ENCODE measurements at places on chromosomes 6 and 20.
A peak's percentile ranks its signal among the peaks of the same experiment; 100 is the strongest.

DNA sequence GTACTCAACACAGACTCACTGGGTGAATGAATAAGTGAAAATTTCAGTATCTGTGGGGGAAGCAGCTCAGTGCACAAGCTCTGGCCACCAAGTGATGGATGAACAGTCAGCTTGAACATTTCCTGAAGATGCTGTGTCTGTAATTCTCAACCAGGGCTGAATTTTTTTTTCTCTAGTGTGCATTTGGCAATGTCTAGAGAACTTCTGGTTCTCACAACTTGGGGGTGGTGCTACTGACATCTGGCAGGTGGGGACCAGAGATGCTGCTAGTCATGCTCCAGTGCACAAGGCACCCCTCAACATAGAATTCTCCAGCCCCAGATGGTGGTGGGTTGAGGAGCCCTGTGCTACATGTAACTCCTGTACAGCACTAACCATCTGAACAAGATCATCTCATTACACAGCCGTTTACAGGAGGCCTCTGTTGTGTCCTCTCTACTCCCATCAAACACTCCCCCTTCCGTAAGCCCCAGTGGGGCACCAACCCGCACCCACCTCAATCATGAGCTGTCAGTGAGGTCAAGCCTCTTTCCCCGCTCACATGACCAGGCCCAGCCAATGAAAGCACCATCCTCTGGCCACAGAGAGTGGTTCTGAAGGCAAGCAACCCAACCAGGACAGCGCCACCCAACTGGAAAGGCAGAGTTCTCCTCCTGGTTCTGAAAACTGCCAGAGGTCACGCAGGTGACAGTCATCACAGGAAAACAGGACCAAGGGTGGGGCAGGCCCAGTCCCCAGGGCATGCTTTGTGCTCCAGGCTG, 103.9 kb upstream of the PMEPA1 start:
- DNase-seq: no peak

DNA sequence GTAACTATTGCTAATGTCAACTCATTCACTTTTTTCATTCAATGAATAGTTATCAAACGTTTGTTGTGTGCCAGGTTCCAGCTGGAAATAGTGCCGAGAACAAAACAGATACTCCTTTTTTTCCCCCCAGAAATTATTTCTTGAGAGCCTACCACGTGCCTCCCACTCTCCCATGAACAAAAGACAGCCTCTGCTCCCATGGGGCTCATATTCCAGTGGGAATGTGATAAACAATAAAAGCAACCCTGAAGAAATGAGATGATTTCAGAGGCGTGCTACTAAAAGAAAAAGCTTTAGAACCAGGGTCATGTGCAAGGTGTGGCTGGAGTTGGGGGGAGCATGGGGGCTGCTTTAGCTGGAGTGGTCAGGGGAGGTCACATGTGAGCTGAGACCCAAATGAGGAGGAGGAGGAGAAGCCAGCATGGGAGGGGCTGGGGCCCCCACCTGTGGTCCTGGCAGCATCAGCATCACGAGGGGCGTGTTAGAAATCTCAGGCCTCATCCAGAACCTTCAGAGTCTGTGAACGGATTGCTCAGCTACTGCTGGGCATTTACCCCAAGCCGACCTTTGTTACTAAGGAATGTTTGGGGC, 157.4 kb downstream of the EYA2 start:
- DNase-seq: no peak

GRCh38 chr20:17793986-17794385, 94.2 kb downstream of the BANF2 start:
- no peak for DNase-seq

- DNase-seq: no peak
Observed at GRCh38 chr20:52434041-52434425, 242.5 kb upstream of the ZFP64 start.

DNA sequence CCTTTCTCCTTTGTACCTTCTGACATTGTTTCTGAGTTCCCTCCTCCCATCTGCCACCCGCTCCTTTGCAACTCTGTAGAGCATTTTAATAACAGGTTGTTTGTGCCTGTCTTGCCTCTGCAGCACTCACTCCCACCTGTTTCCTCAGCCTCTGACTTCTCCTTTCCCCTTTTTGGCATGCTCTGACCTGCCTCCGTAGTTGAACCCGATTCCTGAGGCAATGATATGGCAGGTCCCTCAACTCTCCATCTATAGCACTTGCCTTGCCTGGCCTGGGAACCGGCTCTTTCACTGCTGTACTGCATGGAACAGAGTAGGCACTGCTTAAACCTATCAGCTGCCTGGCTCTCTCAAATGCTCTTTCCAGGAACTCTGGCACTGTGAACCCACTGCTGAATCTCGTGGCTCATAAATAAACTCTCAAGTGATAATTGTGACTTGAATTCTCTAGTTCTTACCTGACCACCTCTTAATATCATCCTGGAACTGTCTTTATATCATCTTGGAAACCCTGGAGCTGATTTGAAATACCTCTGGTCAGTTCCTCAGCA, 50.3 kb downstream of the UTRN start:
- no peak for DNase-seq

DNA sequence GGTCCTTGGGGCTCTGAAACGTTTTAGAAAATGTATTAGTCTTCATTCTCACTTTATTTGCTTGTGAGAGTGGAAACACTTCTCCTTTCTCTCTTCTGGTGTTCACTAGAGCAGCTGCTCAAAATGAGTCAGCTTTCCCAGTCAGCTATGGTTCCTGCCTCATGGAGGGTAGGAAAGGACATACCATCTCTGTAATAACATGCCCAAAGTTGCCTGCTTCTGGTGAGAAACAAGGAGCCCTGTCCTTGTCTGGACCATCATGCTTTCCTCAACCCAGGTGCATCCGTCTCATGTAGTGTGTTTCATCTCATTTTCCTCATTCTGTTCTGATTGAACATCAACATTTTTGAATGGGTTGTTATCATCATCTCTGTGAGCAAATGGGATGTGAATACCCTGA, 17.1 kb upstream of the TINAG start:
- no peak for DNase-seq

- DNase-seq: peak; percentile 19
Observed at GRCh38 chr6:11769811-11770545, 8.6 kb downstream of the ADTRP start.

- DNase-seq: no peak
Observed at GRCh38 chr6:169926617-169927417, 175.4 kb downstream of the ERMARD start.

- DNase-seq: no peak
Observed at GRCh38 chr20:38932457-38933120, 6.4 kb downstream of the FAM83D start.

GRCh38 chr20:9160331-9160730, 91.4 kb downstream of the PLCB4 start:
- no peak for DNase-seq

DNA sequence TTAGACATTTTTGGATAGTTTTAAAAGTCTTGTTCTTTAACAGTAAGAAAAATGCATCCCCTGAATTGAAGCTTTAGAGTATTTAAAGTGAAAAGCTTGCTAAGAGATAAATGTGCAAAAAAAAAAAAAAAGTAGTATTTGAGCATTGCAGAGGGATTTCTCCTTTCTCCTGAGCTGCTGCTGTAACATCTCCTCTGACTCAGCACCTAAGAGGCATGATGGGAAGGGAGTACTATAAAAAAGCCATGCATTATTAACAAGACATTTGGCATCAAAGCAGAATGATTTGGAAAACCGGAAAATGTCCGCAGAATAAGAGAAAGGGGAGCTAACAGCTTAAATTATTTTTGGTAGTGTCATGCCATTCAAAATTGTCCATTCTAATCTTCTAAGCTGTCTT, 27.9 kb downstream of the B4GALT5 start:
- no peak for DNase-seq

GRCh38 chr20:37866051-37866450, 36.9 kb upstream of the VSTM2L start:
- no peak for DNase-seq

DNA sequence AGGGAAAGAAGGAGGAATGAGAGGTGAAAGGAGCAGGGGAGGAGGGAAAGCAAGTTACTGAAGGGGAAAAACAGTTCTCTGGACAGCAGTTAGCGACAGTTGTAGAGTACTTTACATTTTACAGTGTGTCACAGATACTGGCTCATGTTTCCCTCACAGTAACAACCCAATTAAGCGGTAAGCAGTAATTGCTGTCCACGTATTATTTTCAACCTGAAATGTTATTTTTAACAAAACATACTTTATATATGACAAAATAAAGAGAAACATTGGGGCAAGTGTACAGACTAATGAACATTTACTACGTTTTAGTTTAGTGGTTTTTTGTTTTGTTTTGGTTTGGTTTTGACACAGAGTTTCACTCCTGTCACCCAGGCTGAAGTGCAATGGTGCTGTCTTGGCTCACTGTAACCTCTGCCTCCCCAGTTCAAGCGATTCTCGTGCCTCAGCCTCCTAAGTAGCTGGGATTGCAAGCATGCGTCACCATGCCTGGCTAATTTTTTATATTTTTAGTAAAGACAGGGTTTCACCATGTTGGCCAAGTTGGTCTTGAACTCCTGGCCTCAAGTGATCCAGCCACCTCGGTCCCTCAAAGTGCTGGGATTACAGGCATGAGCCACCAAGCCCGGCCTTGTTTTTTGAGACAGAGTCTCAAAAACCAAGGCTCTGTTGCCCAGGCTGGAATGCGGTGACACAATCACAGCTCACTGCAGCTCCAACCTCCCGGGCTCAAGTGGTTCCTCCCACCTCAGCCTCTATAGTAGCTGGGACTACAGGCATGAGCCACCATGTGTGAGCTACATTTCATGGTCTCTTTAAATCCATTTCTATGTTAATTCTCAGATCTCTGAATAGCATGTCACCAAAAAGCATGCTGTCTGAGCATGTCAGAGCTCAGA, 22.6 kb upstream of the BTN3A2 start:
- DNase-seq: no peak

DNA sequence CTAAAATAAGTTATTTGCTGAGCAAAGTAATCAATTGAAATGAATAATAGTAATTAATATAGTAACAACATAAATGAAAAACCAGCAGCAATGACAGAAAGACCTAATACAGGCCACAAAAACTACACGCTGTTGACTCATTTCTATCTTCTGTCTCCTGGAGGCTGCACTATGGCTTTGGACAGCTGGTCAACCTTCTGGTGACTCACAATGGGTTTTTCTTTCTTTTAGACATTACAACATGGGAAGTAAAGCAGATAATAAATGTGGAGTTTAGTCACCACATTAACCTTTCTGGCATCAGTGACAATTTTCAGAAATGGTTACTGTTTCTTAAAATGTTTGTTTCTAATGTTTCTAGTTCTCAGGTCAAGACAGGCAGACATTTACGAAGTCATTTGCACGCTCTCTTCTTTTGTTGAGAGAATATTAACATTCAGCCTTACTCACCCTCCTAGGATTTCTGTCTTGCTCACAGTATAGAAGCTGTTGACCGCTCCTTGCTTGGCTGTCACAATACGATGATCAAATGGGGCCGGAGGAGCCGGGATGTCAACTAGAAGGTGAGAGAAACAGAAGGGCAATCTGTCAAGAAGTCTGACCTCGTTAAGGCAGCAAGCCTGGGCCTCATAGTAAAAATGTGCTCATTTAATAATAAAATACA, 62.2 kb downstream of the MYLK4 start:
- peak; percentile 6 for DNase-seq

DNA sequence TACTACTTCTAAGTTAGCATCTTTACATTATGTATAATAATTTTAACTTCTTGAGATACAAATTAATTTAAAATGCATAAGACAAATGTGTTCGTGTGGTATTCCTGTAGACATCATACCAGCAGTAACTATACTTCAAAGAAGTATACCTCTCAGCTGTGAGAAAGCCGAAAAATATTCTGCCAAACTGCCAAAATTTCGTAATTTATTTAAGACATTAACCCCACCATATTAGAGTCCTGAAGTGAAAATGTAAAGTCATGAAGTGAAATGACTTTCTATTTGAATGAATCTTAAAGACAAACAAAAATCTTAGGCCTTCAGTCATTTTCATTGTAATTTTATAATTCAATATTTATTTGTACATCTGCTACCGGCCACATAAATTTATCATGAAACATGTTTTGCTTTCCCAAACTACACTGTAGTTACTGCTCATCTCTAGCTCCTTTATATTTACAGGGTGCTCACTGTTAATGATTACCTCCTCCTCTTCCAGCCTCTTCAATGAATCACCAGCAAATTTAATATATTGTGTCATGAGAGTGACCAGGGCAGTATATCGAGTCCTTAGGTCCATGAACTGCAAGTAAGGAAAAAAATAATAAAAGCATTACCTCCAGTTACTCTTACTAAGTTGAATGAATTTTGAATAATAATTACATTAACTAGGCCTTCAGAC, 18.5 kb downstream of the DST start:
- peak; percentile 7 for DNase-seq

DNA sequence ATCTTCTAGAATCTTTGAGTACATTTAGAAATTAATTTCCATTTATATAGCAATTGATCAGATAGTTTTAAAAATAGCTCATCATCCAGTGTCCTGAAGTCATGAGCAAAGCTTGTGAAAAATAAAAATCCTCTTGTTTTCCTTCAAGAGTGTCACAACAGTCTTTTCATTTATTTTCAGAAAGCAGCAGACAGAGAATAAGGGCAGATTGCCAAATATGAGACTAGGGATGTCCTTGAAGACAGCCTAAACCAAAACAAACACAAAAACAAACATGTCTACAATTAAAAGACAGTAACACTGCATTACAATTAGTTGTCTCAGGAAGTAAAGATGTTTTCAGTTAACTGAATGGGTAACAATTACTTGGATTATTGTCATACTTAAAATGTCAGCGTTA, 682.8 kb downstream of the TFAP2A start:
- no peak for DNase-seq

GRCh38 chr6:13760307-13761304, 49.0 kb upstream of the RANBP9 start:
- no peak for DNase-seq

DNA sequence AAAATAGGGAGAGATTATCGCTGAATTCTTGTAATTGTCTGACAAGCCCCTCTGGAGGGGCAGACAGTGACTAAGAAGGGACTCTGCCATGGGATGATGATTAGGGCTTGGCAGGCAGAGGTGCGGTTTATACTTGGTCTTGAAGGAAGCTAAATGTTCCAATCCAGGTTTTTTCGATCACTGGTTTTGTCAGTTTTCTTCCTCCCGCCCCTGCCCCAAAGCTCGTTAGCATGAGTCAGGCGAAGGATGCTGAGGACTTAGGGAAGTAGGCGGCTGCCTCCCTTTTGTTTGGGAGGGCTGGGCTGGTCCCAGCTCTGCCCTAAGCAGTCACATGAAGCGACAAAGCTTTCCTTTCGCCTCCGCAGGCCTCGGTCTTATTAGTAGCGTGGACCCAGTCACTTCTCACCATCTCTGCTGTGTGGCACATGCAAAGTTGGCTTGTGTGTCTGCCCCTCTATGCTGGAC, 314.2 kb downstream of the CDC5L start:
- no peak for DNase-seq

- no peak for DNase-seq
Observed at GRCh38 chr20:61933481-61933950, 132.2 kb downstream of the TAF4 start.
